ENCODE measurements at places on chromosomes 5 and 9.

DNA sequence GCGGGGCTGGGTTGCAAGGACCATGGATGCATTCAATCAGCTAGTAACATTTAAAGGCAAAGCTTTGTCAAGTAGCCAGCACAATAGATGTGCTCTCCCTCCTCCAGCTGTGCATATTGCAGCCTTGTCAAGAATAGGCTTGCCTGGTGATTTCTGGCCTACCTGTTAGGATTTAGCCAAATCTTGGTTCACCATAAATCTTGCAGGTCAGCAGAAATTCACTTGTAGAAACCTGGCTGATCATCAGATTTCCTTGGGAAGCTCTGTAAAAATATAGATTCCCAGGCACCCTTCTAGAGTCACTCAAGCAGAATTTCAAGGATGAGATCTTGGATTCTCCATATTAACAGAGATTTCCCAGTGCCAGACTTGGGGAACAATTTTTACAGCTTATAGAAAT, 152.2 kb upstream of the SLC12A2 start:
- DNase-seq: no peak

DNA sequence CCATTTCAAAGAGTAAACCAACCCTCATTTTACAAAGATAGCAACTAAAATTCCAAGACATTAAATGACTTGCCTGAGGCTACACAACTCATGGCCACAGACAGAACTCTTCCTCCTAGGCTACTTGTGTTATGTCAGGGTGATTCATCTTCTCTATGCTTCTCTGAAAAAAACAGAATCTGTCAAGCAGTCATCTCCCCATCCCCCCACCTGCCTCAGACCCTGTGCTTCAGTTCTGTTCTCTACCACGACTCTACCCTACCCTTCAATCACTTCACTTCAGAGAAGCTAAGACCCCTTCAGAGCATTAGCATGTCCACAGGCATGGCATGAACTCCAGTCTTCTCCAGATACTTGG, 277.7 kb upstream of the PTGER4 start:
- no peak for DNase-seq

DNA sequence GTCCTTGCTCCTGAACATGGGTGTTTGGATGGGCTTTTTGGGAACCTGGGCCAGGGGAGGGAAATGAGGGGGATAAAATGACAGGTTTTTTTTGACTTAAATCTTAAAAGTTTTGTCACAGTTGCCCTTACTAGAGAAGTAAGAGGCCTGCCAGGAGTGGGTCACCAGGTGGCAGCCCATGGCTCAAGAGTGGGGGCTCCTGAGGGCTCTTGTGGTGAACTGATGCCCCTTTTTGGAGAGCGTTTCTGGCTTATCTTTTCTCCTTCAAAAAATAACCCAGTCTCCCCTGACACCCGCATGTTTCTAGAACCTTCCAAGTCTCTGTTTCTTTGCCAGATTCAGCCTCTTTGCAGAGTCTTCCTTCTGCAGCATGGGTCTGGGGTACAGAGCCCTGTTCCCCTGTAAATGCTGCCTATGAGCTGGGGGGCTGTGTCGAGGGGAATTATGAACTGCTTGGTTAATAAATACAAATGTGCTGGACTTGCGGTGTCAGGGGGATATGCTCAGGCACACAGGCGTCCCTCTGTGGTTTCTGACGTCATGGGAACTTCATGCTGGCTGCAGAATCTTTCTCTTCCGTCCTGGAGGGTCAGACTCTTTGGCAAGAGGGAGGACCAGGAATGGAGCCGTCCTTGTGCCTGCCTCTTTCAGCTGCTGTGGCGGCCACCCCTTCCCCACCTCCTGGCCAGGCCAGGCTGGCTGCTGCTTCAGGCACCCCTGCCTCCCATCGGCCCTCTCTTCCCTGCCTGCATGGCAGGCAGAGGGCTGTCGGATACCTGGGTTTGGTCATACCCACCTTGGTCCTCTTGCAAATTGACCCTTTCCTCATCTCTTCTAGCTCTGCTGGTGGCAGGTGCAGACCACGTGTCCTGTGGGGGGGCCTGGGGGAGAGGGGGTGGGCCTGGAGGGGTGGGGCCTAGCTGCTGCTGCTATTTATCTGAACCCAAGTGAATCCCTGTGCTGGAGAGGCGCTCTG, 30.1 kb downstream of the PTPA start:
- no peak for DNase-seq

DNA sequence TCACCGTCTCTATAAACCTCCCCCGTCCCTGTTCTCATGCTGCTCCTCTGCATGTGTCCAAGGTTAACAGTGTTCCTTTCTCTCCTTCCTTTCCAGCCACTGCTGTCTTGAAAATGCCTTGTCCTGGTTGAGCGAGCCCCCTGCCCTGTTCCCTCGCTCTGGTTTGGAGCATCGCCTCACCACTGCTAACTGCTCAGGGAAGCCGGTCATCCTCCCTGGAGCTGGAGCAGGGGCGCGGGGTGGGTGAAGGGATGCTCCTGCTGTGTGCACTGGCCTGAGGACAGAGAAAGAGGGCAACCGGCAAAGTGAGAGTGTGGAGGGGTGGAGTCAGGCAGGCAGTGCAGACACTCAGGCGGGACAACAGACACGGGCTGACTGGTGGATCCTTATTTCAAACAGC, 19.4 kb downstream of the UBE2QL1 start:
- DNase-seq: no peak

DNA sequence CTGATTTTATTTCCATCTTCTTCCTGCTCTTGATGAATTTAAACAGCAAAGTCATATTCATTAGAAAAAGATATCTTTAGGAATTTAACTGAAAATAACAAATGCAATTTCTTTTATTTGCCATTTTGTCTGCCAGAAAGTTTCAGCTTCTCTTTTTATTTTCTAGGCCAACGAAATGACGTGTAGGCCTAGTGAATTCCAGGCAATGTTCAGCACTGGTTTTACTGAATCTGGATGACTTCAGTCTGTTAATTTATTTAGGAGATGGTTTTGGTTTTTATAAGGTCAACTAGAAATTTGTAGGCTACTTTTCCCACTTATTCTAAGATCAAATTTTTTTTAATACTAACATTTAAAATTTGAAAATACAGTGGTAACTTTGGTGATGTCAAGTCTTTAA, 129.1 kb upstream of the VCAN start:
- DNase-seq: no peak

GRCh38 chr5:113336975-113337374, 97.8 kb downstream of the TSSK1B start:
- no peak for DNase-seq

DNA sequence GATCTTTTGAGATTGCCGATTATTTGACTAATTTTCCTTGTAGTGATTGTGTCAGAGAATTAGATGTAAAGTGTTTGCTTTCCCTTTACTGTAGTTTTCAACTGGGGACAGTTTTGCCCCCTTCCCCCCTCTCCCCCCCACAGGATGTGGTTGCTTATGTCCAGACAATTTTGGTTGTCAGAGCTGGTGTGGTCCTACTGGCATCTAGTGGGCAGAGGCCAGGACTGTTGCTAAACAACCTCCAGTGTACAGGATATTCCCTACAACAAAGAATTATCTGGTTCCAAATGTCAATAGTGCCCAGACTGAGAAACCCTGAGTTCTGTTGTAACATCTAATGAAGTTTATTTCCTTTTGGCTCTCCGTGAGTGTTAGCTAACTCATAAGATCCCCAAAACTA, 20.0 kb downstream of the TMEFF1 start:
- DNase-seq: no peak

GRCh38 chr5:76831110-76831452, 12.3 kb downstream of the F2RL1 start:
- no peak for DNase-seq

DNA sequence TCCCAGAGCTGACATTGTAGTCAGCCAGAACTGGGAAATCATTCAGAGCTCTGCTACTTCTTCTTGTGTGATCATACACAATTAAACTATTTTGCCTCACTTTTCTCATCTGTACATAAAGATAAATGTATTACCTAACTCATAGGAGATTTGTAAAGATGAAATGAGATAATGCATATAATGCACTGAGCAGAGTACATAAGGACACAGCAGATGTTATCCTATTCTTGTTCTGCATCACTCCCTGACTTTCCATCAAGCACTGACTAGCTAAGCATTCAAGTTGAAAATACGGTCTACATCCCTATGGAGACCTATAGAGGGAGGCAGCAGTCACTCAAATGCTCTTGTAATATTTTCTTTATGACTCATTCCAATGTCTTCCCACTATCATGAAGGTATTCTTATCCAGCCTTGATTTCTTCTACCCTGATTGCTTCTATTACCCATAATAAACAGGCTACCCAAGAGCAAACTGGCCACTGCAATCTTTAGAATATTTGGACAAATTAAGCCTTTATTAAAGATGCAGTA, 16.3 kb upstream of the PRR16 start:
- no peak for DNase-seq

DNA sequence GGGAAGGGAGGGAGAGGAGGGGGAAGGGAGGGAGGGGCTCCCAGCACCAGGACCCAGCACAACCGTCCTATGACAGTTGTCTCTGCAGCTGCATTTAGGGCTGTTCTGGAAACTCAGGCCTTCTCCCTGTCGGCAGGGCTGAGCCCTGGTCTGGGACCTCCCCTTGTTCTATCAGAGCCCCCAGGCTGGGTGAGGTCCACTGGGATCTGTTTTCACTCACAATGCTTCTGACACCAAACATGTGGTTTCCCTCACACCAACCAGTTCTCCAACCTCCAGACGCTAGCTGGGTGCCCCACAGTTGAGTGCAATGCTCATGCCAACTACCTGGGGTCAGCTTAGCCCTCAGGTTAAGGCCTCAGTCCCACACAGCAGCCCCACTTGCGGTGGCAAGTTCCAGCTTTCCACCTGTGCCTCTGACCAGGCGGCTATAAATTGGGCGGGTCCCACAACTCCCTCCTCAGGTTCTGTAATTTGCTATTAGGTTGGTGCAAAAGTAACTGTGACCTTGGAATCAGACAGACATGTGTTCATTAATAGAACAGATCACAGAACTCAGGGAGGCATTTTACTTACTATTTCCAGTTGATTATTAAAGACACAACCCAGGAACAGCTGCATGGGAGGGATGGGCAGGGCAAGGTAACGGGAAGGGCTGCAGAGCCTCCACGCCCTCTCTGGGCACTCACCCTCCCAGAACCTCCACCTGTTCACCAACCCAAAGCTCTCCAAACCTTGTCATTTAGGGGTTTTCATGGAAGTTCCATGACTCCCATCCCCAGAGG, 13.5 kb downstream of the ADAMTS2 start:
- DNase-seq: no peak

- no peak for DNase-seq
These were observed 19.9 kb downstream of the ABITRAM start for GRCh38 chr9:108953983-108954574.

DNA sequence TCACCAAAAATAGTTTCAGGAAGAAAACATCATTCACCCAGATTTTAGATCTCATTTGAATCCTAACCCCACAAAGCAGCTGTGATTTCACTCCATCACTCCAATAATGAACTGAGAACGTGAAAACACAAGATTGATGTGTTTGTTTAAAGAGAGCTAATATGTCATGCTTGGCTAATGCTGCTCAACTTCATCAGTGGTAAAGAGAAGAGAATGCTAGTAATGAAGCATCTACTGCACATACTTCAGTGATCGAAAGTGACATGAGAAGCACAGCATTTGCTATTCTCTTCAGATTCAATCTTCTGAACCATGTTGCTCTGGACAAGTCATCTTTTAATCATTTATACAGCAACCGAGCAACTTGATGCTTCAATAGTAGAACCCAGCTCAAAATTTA, 874.7 kb downstream of the EFNA5 start:
- DNase-seq: no peak

GRCh38 chr5:9335754-9336495, 209.9 kb downstream of the SEMA5A start:
- DNase-seq: no peak

- no peak for DNase-seq
These were observed 478.9 kb downstream of the HTR1A start for GRCh38 chr5:63483338-63483737.

- DNase-seq: no peak
These were observed 3.7 kb downstream of the ANXA2R start for GRCh38 chr5:43036409-43036808.

- no peak for DNase-seq
These were observed 187.3 kb upstream of the PIK3R1 start for GRCh38 chr5:68028131-68028727.

DNA sequence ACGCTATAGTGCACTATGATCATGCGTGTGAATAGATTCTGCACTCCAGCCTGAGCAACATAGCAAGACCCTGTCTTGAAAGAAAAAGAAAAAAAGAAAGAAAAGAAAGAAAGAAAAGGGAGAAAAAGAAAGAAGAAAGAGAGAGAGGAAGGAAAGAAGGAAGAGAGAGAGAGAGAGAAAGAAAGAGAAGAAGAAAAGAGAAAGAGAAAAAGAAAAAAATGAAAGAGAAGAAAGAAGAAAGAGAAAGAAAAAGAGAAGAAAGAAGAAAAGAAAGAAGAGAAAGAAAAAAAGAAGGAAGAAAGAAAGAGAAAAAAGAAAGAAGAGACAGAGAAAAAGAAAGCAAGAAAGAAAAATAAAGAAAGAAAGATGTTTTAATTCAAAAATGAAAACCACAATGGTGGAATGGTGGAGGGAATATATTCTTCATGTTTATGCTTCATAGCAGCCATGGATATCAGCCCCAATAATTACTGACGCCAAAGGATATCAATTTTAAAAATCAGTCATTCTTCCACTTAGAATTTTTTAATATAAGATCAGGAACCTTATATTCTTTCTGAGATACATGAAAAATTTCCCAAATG, 168.7 kb upstream of the TBCA start:
- no peak for DNase-seq

DNA sequence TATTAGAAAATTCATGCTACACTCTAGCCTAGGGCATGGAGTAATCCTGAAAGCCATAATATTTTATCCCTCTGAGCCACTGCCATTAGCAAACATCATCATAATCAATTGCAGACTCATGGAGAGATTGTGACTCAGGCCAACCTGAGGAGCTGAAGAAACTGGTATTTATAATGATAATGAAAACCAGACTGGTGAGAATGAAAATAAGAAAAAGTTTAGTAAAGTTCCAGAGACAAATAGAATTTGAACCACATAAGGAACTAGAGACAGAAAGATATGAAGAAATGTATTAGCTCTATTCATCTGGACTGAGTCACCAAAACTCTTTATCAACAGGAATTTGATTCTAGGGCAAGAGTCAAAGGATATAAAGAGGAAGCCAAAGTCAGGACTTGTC, 158.7 kb downstream of the DRD1 start:
- no peak for DNase-seq

GRCh38 chr9:86458191-86458855, 104.1 kb upstream of the TUT7 start:
- no peak for DNase-seq

- DNase-seq: no peak
These were observed 22.3 kb downstream of the ORM2 start for GRCh38 chr9:114351932-114352331.

GRCh38 chr9:126879288-126879687, 18.8 kb downstream of the ZBTB34 start:
- DNase-seq: no peak

DNA sequence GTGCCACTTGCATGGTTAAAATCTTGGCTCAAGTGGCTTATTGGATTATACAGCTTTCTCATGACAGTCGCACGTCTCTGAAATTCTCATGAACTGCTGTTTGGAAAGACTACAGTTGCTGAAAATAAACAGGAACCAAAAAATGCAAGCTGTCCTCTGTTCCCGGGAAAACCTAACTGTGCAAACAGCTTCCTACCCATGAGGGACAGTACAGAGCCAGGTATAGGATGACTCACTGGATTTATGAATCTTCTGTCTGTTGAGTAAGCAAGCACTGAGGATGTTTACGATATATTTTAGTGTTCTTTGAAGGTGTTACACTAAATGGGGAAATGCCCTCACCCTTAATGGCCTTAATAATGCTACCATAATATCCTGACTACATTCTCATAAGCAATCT, 380.3 kb upstream of the TNC start:
- no peak for DNase-seq
